ENCODE measurements at places on chromosomes 12 and 14. TPM values are rescaled to one million over a fixed set of nuclear protein-coding genes. Genes with fewer than 3 reads are reported as not detected.

The ESPL1 gene
- 31.6 TPM for total RNA-seq

The AMHR2 gene
- 0.29 TPM for total RNA-seq

The HHIPL1 gene
- total RNA-seq = 0.84 TPM

The ITGA5 gene
- total RNA-seq = 38.2 TPM
